ENCODE measurements at places on chromosomes 7 and 10.

DNA sequence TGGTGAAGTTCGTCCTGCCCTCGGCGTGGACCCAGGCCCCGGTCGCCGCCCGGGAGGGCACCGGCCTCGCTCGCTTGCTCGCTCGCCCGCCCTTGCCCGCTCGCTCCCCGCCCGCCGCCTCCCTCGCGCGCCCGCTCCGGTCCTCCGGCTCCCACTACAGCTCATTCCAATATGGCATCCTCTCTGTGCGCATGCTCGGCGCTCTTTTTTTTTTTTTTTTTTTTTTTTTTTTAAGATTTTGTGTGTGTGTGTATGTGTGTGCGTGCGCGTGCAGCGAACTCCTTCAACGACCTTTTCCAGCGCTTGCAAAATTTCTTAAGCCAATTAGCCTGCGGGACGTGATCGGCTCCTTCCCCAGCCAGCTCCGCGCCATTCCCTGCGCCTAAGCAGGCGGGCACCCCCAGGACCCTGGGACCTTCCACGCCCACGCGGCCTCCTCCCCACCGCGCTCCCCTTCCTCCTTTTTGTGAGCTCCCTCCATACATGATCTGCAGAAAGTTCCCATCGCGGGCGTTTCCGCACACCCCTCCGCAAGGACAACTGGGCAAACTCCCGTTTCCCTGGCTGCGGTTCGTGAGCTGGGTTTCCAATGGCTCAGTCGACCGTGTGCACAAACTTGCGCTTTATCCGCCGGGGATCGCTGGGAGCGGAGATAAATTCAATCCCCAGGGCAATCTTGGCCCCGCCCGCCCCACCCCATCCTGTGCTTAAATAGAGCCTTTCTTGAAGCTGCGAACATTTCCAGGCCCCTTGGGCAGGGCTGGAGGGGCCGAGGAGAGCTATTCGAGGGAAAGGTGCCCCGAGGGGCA, at the start of gene SFMBT2:
Gene SFMBT2 (minus strand): TSS at position 173 of the 809 bp plus-strand sequence. CDS start 29,136 bp downstream, outside the sequence.
- peak; percentile 68 for DNase-seq

- no peak for DNase-seq
These were observed 63.8 kb downstream of the MKI67 start for GRCh38 chr10:128062331-128062880.

DNA sequence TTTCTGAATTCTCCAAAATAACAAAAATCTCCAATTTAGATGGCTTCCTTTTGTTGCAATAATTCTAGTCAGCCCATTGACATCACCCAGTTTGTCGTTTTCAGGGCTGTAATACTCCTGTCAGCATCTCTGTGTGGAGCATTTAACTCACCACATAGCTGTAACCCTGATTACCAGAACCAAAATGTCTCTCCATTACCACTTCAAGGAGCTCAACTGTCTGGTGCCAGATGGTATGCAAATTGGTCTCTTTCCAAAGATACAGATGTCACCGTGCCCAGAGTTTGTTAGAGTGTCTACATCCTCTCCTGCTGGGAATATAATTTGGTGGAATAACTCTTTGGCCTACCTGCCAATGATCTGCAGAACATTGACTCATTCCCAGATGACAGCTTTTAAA, 350.3 kb upstream of the POT1 start:
- DNase-seq = no peak

DNA sequence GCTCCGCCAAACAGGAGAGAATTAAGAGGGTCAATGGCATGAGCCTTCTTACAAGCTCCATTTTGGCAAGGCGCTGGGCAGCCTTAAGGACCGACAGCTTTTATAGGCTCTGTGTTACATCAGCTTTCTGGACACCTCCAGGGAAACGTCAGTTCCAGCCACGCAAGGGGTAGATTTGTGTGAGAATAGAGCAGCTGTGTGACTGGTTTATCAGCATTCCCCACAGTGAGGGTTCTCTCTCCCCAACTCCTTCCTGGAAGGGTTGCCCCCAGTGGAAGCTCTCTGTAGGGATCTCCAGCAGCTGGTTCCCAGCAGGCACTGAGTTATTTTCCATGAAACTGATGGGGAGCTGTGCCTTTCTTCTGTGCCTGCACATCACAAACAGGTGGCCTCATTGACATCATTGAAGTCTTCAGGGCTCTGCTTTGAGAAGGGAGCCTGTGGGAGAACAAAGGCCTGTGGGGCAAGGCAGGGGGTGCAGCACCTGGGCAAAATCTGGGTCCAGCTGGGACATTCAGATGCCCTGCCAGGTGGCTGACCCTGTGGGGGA, at the start of gene CUZD1:
Gene CUZD1 (minus strand): TSS at position 75 of the 550 bp plus-strand sequence. CDS start 14 bp downstream, at position 61.
- DNase-seq = no peak

- no peak for DNase-seq
These were observed 26.9 kb downstream of the RAMP3 start for GRCh38 chr7:45184326-45185027.

DNA sequence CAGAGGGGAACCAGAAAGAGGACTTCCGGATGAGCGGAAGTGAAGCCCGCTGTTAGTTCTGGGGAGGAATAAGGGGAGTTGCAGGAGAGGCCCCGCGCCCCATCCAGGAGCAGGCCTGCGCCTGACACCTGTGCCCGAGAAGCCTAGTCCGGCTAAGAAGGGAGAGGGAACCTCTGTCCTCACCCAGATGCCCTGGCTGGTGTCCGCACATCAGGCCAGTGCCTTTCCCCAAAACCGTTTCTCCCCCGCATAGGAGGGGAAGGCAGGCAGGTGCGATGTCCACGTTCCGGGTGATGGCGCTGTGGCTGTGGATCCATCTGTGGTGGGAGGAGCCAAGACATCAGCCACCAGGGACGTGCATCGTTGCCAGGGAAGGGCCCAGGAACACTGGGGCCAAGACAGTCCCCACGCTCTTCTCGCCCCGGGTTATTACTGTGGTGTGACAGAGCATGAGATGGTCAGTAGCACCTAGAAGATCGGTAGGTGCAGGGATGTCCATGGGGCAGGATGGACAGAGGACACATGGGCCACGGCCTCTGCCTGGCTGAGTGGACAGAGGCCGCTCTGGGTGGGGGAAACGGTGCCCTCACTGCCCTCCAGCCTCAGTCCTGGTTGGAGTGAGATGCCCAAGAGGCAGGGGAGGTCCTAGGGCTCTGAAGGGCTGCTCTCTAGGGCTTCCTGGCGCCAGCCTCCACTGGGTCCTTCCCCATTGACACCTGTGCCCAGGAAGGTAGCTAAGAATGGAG, 262.7 kb downstream of the CELF2 start:
- DNase-seq = no peak

- DNase-seq = no peak
These were observed 482.6 kb downstream of the PCDH15 start for GRCh38 chr10:54318470-54318869.

- no peak for DNase-seq
These were observed 14.6 kb upstream of the NPFFR1 start for GRCh38 chr10:70298393-70298792.

DNA sequence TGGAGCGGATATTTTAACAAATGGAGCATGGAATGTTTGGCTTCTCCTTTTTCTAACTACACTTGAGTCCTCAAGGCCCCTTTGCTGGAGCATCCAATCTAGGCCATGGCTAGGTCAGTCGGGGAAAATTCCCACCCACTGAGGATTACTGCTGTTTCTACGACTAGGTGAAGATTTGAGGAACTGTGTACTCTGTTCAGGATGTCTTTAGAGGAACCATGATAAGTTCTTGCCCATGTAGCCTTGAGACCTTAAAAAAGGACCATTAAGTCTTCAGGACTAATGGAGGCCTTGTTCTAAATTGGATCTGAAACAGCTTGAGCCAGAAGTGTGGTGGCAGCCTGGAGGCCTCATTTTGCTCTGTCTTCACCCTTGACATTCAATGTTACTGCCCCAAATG, 6.2 kb downstream of the AGK start:
- no peak for DNase-seq

- no peak for DNase-seq
These were observed 1.3 kb downstream of the ZNRF2 start for GRCh38 chr7:30285536-30286284.

DNA sequence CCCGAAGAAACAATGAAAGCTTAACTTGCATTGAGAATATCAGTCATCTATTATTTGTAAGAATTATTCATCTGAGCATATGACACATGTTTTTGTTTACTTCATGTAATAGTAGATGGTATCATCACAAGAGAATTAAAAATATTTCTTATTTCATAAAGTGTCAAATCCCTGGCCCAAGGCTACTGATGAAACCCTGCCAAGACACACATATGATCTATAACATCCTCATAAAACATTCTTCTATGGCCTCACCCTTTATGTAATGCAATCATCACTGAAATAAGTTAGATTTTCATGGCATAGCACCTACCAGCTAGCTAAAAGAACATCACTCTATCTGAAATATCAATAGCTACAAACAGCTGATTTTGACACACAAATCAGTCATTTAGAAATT, 385.6 kb upstream of the PHF14 start:
- no peak for DNase-seq

DNA sequence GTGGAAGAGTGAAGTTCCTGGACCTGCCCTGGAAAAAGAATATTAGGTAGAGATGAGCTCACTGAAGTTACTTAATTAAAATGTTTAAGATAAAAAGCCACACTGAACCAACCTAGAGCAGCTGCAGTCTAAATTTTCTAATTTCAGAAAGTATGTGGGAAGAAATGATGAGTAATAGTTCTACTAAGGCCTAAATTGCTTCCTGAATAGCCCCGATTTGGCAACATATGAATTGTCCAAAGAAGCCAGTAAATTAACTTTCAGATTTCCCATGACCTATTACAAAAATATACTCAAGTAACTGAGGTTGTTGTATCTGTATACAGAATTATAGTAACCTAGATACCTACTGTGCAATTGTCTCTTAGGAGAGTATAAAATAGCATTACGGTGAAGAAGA, 312.6 kb downstream of the IPMK start:
- no peak for DNase-seq

- DNase-seq = no peak
These were observed 45.3 kb downstream of the RASGEF1A start for GRCh38 chr10:43221419-43222209.

Measured in GM12892 (cell line).